ENCODE measurements at places on chromosomes 4 and X. TPM values are rescaled to one million over a fixed set of nuclear protein-coding genes. Genes with fewer than 3 reads are reported as not detected.
A peak's percentile ranks its signal among the peaks of the same experiment; 100 is the strongest.

GRCh38 chr4:130636486-130636885, 1540.5 kb downstream of the C4orf33 start:
- DNase-seq = no peak
- no peaks in the 10 kb centered on the region for H3K4me1 ChIP-seq
- H3K27ac ChIP-seq = no peak overlapping the region
- no peak overlapping the region for H3K4me3 ChIP-seq

- H3K4me1 ChIP-seq = peaks cover 61% of the 10 kb centered on the region
- no peak for DNase-seq
- peak overlapping the region; percentile 79 for H3K27ac ChIP-seq
- H3K27me3 ChIP-seq = no peaks in the 10 kb centered on the region
- H3K4me3 ChIP-seq = no peak overlapping the region
- peaks cover 62% of the 10 kb centered on the region for H3K36me3 ChIP-seq
Observed at GRCh38 chr4:87117051-87117731, 103.2 kb downstream of the KLHL8 start.

GRCh38 chr4:161892951-161893350, 270.8 kb downstream of the FSTL5 start:
- no peak overlapping the region for H3K4me3 ChIP-seq
- H3K4me1 ChIP-seq = no peaks in the 10 kb centered on the region
- no peak for DNase-seq
- H3K27ac ChIP-seq = no peak overlapping the region
- no peaks in the 10 kb centered on the region for H3K36me3 ChIP-seq

Gene ASMT
- total RNA-seq = not detected

Gene FAM9B
- total RNA-seq = not detected
